Activated CD8-positive, alpha-beta T cell treated with anti-CD3 and anti-CD28 coated beads for 36 hours (primary cell): ENCODE measurements at places on chromosomes 1 and 21.

GRCh38 chr1:9573723-9574122, 15.0 kb upstream of the TMEM201 start:
- no peak for DNase-seq

DNA sequence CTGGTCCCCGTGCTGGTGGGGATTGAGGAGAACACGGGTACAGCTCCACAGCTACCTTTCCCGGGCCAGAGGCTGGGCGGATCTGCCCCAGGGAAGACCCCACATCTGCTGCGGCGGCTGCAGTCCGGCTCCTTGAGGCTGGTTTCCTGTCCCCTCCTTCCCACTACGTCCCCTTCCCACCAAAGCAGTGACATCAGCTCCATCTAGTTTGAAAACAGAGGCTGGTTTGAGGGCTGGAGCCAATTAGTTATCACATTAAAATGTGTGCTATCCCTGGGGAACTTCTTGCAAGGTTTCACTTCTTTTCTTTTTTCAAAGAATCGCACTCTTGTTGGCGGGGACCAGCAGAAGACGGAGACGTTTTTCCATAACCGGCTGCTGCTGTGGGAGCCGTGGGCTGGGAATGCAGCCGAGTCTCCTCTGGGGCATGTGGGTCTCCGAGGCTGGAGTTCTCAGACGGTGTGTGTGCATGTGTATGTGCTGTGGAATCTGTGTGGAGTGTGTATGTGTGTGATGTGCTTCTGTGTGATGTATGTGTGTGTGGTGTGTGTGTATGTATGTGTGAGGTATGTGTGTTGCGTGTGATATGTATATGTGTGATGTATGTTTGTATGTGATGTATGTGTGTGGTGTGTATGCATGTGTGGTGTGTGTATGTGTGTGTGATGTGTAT, 8.9 kb upstream of the PCBP3 start:
- no peak for DNase-seq

GRCh38 chr1:115495625-115496024, 146.1 kb upstream of the VANGL1 start:
- DNase-seq: no peak

GRCh38 chr1:240189386-240189989, 97.8 kb downstream of the FMN2 start:
- DNase-seq: peak; percentile 28

- DNase-seq: no peak
Measured at GRCh38 chr1:32605711-32606424, 44.5 kb downstream of the ZBTB8OS start.

GRCh38 chr1:54984131-54984842, 3.9 kb downstream of the TMEM61 start:
- no peak for DNase-seq

GRCh38 chr1:96208428-96208827, 513.2 kb upstream of the PTBP2 start:
- no peak for DNase-seq

- DNase-seq: peak; percentile 83
Measured at GRCh38 chr1:111507411-111508201, 4.2 kb upstream of the ADORA3 start.

GRCh38 chr1:21361506-21361905, 71.2 kb upstream of the ECE1 start:
- DNase-seq: no peak

GRCh38 chr1:100810360-100810759, 84.3 kb downstream of the EXTL2 start:
- no peak for DNase-seq

GRCh38 chr1:228345201-228345930, 61.3 kb downstream of the TRIM11 start:
- DNase-seq: no peak

GRCh38 chr1:57376041-57376440, 47.8 kb downstream of the DAB1 start:
- DNase-seq: no peak

DNA sequence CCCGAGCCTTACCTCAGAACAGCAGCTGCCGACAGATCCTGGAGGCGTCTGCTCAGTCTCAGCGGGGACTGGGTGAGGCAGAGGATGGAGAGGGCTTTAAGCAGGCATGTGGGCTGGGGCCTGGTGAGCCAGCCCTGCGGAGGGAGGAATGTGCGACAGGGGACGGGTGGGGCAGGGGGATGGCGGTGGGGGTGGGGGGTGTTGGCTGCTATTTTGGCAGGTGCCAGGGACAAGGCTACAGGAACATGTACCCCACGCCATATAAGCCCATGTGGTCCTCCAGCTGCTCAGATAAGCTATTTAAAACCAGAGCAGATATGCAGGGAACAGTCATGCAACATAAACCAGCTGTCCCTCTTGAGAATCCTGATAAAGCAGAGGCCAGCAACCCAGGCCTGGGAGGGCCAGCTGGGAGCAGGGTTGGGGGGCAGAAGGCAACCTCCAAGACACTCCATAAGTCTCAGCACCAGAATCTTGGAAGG, at the start of gene TNNT2:
TSS of gene TNNT2 (minus strand) at position 70 of the 482 bp plus-strand sequence. CDS start 4,426 bp downstream, outside the sequence.
- no peak for DNase-seq

DNA sequence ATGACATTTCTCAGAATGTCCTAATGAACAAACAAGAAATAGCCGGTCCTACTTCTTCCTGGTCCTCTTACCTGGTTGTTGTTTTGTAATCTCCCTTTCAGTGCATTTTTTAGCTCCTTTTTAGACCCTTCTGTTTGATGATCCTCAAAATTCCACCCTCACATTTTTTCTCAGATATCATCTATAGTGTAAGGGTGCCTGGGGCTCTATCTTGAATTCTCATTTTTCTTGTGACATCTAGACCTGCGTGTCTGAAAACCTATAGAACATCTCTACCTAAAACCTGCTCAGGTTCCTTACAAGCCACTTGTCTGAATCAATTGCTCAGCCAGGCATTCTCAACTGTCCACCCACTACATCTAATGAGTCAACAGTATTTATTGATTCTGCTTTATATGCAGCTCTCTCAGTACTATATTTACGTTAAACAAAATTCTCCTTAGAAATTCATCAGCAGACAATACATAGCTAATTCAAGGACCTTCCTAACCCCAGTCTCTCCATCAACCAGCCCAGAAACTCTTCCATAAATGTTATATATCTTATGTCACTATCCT, 36.5 kb upstream of the USH2A start:
- DNase-seq: no peak

- no peak for DNase-seq
Measured at GRCh38 chr21:37848721-37849490, 67.4 kb downstream of the KCNJ6 start.

DNA sequence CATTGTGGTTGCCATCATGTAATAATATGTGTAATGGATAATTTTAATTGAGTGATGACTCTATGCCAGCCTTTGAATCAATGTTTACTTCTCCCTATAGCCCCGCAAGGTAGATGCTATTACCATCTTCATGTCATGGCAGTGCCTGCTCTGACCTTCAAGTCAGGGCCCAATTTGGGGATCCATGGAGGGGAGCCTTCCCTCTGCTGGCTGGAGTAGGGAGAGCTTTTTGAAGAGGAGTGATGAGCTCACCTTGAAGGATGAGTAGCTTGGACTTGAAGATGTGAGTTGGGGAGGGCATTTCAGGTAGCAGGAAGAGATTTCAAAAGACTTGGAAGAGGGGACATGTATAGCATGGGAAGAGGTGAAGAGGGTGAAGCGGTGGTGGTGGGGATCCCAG, 189.2 kb downstream of the FOXD2 start:
- DNase-seq: no peak
